ENCODE measurements at places on chromosomes 2 and 18.

DNA sequence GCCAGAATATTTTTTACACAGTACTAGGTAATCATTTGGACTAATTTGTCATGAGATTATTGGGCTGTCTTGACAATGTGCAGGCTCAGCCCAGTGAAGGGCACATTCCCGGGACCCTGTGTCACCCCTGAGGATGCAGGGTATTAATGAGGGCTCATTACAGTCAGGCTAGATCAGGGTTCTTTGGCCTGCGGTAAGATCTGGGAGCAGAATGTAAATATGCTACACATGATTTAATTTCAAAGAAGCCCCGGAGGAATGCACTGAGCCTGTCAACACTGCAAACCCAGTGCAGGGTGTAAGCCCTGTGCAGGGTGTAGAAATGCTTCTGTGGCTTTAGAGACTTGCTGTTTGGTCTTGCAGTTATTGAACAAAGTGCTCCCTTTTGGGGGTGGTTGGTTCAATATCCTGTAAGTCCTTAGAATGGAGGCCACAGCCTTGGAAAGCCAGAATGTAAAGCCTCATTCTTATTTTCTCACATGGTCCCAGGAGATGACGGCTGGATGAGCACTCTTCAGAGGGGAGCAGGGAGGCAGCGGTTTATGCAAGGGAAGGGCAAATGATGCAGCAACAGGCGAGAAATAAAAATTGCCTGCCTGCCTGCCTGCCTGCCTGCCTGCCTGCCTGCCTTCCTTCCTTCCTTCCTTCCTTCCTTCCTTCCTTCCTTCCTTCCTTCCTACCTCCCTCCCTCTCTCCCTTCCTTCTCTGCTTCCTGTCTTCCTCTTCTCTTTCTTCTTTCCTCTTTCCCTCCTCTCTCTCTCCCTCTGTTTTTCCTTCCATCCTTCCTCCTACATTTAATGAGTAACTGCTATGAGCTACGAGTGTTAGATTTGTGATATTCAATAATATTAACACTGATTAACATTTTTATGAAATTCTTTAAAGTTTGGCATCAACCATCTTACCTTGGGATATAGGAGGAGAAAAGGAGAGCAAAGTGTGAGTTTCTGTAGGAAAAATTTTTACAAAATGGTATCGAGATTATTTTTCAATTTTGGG, 148.8 kb downstream of the VAPA start:
- DNase-seq, result no peak

DNA sequence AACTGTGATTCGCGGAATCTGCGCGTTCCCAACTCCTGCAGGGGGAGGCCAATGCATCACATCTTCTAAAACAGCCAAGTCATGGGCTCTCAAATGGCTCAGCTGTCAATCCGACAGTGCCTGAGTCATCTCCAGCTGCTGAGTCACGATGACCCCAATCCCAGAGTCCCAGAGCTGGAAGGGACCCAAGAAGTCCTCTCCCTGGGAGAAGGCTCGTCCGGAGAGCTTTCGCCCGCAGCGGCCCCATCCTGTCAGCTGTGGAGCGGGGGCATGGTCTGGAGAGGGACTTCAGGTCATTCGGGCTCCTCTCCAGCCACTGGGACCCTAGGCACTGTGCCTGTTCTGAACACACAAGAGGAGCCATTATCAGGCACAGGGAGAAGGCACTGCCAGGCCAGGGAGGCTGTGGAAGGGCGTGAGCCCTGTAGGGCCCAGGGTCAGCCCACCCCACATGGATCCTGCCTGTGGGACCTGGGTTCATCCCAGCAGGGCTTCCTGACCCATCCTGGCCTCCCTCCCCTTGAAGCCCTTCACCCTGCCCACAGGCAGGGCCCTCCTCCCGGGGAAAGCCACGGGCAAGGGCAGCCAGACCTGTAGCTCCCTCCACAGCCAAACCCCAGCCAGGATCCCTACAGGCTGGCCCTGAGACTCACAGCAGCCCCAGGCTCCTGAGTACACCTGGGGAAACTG, 47.6 kb upstream of the GPC1 start:
- DNase-seq, result no peak

DNA sequence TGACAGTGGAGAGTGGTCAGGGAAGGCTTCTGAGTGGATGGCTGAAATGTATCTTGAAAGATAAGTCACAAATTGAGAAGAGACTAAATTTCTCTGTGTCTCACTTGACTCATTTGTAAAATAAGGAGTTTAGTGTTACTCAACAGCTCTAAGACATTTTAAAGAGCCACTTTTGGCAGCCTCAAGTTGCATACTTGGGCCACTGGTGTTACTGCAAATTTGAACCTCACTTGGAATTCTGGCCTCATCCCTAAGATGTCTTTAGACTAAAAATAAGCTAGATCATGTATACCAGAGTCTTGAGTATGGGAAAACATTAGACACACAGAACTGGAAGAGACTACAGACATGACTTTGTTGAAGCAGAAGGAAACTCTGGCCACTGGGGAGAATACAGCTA, 4.5 kb upstream of the MTLN start:
- DNase-seq, result no peak

DNA sequence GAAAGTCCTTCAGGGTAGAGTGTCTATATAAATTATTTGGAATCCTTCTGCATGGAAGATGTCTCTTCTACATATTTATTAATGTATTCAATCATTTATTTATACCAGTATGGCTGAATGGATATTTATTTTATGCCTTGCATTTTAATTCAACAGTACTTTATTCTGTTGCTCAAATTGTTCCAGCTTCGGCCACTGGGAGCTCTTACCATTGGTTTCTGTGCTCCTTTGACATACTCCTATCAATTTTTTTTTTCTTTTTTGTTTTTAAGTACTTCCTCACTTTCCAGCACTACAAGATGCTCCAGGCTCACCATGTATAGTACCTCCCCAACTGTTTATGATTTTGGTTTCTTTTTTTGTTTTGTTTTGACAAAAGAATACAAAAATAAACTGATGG, 39.4 kb upstream of the WIPF1 start:
- DNase-seq, result peak; percentile 53

- DNase-seq, result no peak
Observed at GRCh38 chr2:139721411-139721995, 941.3 kb upstream of the NXPH2 start.

- DNase-seq, result no peak
Observed at GRCh38 chr18:12041561-12041960, 52.1 kb upstream of the ANKRD62 start.
